Hepatocyte (in vitro differentiated cells): ENCODE measurements at places on chromosomes 13 and 19.

- H3K27me3 ChIP-seq, result no peaks in the 10 kb centered on the region
- DNase-seq, result no peak
- no peaks in the 10 kb centered on the region for H3K36me3 ChIP-seq
- no peaks in the 10 kb centered on the region for H3K4me1 ChIP-seq
These were observed 12.2 kb upstream of the TTYH1 start for GRCh38 chr19:54403054-54403453.

DNA sequence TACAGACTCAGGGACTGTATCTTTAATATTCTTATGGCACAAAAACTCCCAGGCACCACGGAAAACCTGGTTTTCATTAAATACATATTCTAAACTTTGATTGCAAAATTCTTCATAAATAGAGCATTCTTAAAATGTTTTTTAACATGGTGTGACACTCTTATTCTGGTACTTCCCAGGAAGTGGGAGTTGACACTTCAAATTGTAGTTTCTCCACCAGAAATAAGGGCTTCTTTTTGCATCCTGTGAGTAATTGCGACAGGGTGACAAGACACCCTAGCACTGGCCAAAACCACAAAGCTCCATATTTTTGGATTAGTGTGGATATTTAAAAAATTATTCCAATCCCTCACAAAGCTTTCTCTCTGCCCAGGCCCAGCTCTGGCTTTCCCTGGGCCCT is 43.6 kb upstream of the MTIF3 start:
- DNase-seq, result no peak
- H3K4me1 ChIP-seq, result peaks cover 7% of the 10 kb centered on the region
- H3K27me3 ChIP-seq, result no peaks in the 10 kb centered on the region
- no peak overlapping the region for H3K27ac ChIP-seq
- H3K36me3 ChIP-seq, result no peaks in the 10 kb centered on the region
- H3K4me3 ChIP-seq, result no peak overlapping the region

- H3K36me3 ChIP-seq, result peaks cover 21% of the 10 kb centered on the region
- H3K27me3 ChIP-seq, result no peaks in the 10 kb centered on the region
- H3K4me1 ChIP-seq, result no peaks in the 10 kb centered on the region
- no peak for DNase-seq
- H3K4me3 ChIP-seq, result no peak overlapping the region
- H3K27ac ChIP-seq, result no peak overlapping the region
These were observed 6.6 kb downstream of the ZNF599 start for GRCh38 chr19:34766386-34766785.

GRCh38 chr13:42331009-42331408 is 59.1 kb downstream of the AKAP11 start:
- H3K4me3 ChIP-seq, result no peak overlapping the region
- no peak overlapping the region for H3K27ac ChIP-seq
- DNase-seq, result no peak
- no peaks in the 10 kb centered on the region for H3K4me1 ChIP-seq
- no peaks in the 10 kb centered on the region for H3K27me3 ChIP-seq
- H3K36me3 ChIP-seq, result no peaks in the 10 kb centered on the region

- H3K27me3 ChIP-seq, result no peaks in the 10 kb centered on the region
- no peak overlapping the region for H3K4me3 ChIP-seq
- no peaks in the 10 kb centered on the region for H3K4me1 ChIP-seq
- no peak overlapping the region for H3K27ac ChIP-seq
These were observed 62.9 kb upstream of the KLHL1 start for GRCh38 chr13:70171151-70171550.

DNA sequence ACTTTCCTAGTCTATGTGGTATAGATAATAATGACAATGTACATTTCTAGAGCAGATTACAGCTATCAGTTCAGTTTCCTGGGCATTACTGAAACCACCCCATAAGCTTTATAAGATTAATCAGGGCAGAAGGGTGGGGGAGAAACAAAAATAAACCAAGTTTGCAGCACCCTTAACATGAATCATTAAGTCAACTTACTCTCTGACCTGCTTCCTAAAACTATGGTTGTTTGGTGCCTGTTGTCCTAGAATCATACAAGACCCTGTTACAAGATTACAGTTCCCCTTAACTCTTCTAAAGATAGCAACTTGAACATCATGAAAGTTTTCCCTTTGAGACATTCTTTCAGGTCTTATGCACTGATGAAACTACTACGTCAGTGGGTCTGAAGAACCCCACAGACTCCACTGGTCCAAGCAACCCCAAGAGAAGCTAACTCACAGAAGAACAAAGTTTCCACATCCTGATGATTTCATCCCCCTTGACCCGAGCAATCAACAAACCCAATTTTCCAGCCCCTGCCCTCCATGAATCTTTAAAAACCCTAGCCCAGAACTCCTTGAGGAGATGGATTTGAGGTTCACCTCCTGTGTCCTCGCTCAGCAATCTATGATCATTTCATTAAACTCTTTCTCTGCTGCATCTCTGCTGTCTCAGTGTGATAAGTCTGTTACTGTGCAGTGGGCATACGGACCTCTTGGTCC is 336.5 kb downstream of the FOXO1 start:
- DNase-seq, result no peak
- H3K27me3 ChIP-seq, result no peaks in the 10 kb centered on the region
- no peaks in the 10 kb centered on the region for H3K4me1 ChIP-seq
- no peaks in the 10 kb centered on the region for H3K36me3 ChIP-seq
- H3K4me3 ChIP-seq, result no peak overlapping the region

- DNase-seq, result no peak
- H3K4me3 ChIP-seq, result no peak overlapping the region
- no peaks in the 10 kb centered on the region for H3K27me3 ChIP-seq
- H3K4me1 ChIP-seq, result peaks cover 3% of the 10 kb centered on the region
- no peaks in the 10 kb centered on the region for H3K36me3 ChIP-seq
These were observed 2.0 kb downstream of the EVI5L start for GRCh38 chr19:7832009-7832408.

GRCh38 chr13:108855737-108856387 is 226.5 kb downstream of the MYO16 start:
- H3K27me3 ChIP-seq, result no peaks in the 10 kb centered on the region
- no peak overlapping the region for H3K4me3 ChIP-seq
- H3K36me3 ChIP-seq, result no peaks in the 10 kb centered on the region
- DNase-seq, result no peak
- H3K4me1 ChIP-seq, result peaks cover 8% of the 10 kb centered on the region
- no peak overlapping the region for H3K27ac ChIP-seq

DNA sequence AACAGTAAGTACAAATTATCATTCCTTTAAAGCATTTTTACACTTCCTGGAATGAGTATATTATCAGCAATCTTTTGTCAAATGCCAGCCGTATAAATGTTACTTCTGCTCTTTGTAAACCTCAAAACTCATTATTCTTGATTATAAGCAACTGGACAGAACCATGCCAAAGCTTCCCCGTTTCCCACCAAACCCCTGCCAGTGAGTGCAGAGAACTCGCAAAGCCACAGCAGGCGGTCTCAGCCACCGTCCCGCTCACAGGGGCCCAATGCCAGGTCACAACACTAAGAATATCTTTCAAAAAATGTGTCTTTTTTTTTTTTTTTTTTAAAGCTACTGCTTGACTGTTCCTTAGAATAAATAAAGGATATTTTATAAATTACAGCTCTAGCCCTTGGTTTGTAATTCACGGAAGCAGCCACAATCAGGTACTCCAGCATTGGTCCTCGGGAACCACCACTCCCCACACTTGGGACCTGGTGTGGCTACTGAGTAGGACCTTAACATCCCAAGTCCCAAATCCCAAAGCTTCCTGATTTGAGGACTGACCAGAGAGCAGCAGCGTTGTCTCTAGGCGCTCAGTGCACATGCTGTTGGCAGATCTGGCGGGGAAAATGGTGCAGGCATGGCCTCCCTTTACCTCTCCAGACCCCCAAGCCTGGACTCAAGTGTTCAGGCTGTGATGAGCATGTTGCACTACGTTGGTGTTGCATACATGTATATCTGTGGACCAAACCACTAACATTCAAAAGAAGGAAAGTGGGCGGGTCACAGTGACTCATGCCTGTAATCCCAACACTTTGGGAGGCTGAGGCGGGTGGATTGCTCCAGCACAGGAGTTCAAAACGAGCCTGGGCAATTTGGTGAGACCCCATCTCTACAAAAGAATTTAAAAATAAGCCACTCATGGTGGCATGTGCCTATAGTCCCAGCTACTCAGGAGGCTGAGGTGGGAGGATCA is 19.0 kb downstream of the KCTD15 start:
- no peak overlapping the region for H3K27ac ChIP-seq
- H3K4me3 ChIP-seq, result no peak overlapping the region
- peaks cover 6% of the 10 kb centered on the region for H3K4me1 ChIP-seq
- DNase-seq, result no peak
- H3K27me3 ChIP-seq, result no peaks in the 10 kb centered on the region

DNA sequence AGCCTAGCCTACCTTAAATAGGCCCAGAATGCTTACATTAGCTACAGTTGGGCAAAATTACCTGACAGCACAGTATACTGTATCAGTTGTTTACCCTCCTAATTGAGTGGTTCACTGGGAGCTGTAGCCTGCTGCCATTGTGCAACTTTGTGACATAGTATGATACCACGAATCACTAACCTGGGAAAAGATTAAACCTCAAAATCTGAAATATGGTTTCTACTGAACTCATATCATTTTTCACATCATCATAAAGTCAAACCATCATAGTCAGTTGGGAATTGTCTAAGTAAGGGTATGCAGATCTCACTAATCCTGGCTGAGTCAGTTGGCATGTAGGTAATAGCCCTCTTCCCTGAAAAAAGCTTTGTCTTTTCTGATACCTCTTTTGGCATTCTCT is 9.2 kb downstream of the PAN3 start:
- no peak overlapping the region for H3K27ac ChIP-seq
- H3K27me3 ChIP-seq, result no peaks in the 10 kb centered on the region
- no peak overlapping the region for H3K4me3 ChIP-seq
- no peak for DNase-seq

DNA sequence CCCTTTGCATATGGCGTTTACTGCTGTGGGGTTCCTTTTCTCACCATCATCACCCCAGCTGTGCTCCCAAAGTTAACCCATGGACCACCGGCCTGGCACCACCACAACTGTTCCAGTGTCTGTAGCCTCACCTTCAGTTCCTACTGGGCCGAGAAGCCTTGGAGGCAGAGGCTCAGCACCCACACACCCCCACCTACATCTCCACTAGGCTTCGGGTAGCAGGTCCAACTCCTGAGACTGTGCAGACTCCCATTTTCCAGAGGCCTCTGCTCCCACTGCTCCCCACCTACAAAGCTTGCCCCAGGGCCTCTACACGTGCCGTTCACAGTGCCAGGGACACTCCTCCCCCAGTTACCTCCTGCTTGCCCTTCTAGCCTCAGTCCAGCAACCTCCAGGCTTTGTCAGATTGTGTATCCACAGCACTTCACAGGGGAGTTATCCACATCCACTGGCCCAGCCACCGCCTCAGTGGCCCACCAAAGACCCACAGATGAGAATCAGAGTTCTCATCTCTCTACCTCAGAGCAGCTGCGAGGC is 14.1 kb downstream of the SLC27A5 start:
- no peak for DNase-seq
- no peak overlapping the region for H3K4me3 ChIP-seq
- H3K4me1 ChIP-seq, result peaks cover 5% of the 10 kb centered on the region
- no peak overlapping the region for H3K27ac ChIP-seq

- H3K4me1 ChIP-seq, result no peaks in the 10 kb centered on the region
- no peak overlapping the region for H3K4me3 ChIP-seq
- H3K36me3 ChIP-seq, result no peaks in the 10 kb centered on the region
- DNase-seq, result no peak
- no peak overlapping the region for H3K27ac ChIP-seq
- H3K27me3 ChIP-seq, result peaks cover 13% of the 10 kb centered on the region
These were observed 131.0 kb upstream of the FNDC3A start for GRCh38 chr13:48844676-48845075.

- H3K36me3 ChIP-seq, result no peaks in the 10 kb centered on the region
- no peak overlapping the region for H3K4me3 ChIP-seq
- peak; percentile 26 for DNase-seq
- peaks cover 7% of the 10 kb centered on the region for H3K4me1 ChIP-seq
- peak overlapping the region; percentile 56 for H3K27ac ChIP-seq
These were observed 170.0 kb upstream of the TSHZ3 start for GRCh38 chr19:31519256-31519655.

DNA sequence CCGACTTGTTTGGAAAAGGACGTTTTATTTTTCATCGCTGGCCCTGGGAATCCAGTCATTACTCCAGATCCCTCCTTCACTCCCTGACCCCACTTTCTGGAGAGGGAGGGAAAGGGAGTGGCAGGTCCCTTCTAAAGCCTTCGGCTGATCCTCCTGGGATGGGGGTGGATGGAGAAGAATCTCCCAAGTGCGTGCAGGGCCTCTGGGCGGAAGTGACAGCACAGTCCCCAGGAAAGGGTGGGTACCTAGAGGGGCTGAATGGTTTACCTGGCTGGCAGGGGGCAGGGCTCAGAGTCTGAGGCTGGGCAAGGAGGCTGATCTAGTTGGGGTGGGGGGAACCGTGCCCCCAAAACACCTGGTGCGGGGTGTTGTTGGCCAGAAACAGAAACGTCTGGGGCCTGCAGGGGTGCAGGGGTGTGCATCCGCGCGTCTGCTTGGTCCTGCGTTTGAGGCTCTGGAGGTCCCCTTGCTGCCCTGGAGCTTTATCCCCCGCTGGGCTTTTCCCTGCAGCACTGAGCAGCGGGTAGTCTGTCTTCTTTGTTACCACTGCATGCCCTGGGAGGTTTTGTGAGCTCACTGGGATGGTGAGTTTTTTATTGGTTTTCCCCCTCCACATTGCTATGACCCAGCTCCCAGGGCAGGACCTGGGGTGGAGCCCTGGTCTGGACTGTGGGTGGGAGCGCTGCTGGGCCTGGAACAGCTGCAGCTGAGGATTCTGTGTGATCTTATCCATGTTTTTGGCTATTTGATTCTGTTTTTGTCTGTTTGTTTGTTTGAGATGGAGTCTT is 3.0 kb upstream of the ZNF628 start:
- DNase-seq, result no peak
- H3K27ac ChIP-seq, result no peak overlapping the region
- H3K36me3 ChIP-seq, result no peaks in the 10 kb centered on the region
- H3K4me1 ChIP-seq, result peaks cover 13% of the 10 kb centered on the region
- no peaks in the 10 kb centered on the region for H3K27me3 ChIP-seq

- no peak overlapping the region for H3K27ac ChIP-seq
- DNase-seq, result no peak
- no peaks in the 10 kb centered on the region for H3K36me3 ChIP-seq
- H3K4me1 ChIP-seq, result no peaks in the 10 kb centered on the region
- no peak overlapping the region for H3K4me3 ChIP-seq
These were observed 13.1 kb upstream of the SLC25A42 start for GRCh38 chr19:19050731-19051130.

GRCh38 chr13:93183302-93183701 is 43.3 kb upstream of the GPC6 start:
- no peaks in the 10 kb centered on the region for H3K4me1 ChIP-seq
- H3K27ac ChIP-seq, result no peak overlapping the region
- H3K4me3 ChIP-seq, result no peak overlapping the region
- H3K27me3 ChIP-seq, result no peaks in the 10 kb centered on the region
- H3K36me3 ChIP-seq, result no peaks in the 10 kb centered on the region

- peak; percentile 51 for DNase-seq
- H3K27me3 ChIP-seq, result no peaks in the 10 kb centered on the region
- H3K4me1 ChIP-seq, result peaks cover 26% of the 10 kb centered on the region
- no peaks in the 10 kb centered on the region for H3K36me3 ChIP-seq
- H3K27ac ChIP-seq, result peak overlapping the region; percentile 41
These were observed 95.7 kb downstream of the ARHGEF7 start for GRCh38 chr13:111210544-111211469.

- H3K36me3 ChIP-seq, result no peaks in the 10 kb centered on the region
- no peak for DNase-seq
- H3K4me1 ChIP-seq, result no peaks in the 10 kb centered on the region
- no peak overlapping the region for H3K4me3 ChIP-seq
- no peaks in the 10 kb centered on the region for H3K27me3 ChIP-seq
- H3K27ac ChIP-seq, result no peak overlapping the region
These were observed 13.5 kb downstream of the MED25 start for GRCh38 chr19:49831592-49831991.
